Motor neuron (in vitro differentiated cells): ENCODE measurements at places on chromosomes 11 and 22. TPM values are rescaled to one million over a fixed set of nuclear protein-coding genes. Genes with fewer than 3 reads are reported as not detected.

GRCh38 chr11:62627713-62628112, 5.9 kb upstream of the B3GAT3 start:
- ATAC-seq, result no peak

GRCh38 chr11:87251560-87251959, 213.8 kb downstream of the TMEM135 start:
- no peak for ATAC-seq

DNA sequence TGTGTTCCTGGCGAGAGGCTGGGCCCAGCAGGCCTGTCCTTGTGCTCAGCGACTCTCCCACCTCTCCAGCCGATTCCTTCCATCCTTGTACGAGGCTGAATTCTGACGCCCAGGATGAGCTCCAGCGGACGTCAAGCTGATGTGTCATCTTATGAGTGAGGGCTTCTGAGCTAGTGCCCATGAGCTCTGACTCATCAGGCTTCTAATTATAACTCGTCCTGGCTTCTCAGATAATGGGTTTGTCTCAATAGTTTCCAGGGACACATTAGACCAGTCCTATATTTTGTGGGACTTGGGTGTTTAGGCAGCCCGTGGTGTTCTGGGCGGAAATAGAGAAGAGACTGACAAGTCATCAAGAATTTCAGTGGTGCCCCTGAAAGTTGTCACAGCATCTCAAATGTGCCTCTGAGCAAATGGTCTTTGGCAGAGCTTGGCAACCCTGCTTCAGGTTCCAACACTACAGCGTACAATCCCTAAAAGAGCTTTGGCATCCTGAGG, 108.2 kb upstream of the CD44 start:
- peak; percentile 100 for ATAC-seq

DNA sequence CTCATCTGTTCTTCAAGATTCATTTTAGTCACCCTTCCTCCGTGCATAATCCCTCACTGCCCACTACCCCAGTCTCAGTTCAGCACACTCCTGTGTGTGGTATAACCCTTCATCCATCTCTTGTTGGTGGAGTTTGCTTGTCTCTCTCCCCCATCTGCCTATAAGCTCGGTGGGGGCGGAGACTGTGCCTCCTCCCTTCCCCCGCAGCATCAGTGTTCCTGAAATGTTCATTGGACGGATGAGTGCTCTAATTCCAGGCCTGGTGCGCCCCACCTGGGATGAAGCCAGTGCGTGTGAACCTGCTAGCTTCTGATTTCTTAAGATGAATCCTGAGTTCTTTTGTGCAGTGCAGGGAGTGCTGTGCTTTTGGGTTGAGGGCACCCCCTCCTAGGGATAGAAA, 100.0 kb downstream of the GRIK4 start:
- no peak for ATAC-seq

Gene PHOX2A
- total RNA-seq, result 0.16 TPM in 1 of 2 replicates, not detected in the other

DNA sequence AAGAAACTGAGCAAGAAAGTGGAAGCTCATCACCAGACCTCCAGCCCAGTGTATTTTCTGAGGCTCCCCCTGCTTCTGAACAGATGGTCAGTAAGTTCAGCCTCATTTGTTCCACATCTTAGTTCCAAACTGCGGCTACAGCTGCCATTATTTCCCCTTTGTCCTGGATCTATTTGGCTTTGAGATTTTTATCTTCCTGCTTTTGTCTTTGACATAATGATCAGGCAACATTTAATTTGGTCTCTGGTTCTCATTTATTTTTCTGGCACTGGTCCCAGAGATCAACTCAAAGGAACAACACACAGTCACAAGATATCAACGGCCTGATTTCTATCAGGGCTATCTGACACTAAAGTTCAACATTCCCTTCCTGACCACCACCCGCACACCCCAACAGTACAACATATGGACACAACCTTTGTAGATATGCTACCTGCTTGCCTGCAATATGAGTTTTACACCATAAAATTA, 137.5 kb downstream of the FAM76B start:
- peak; percentile 23 for ATAC-seq

DNA sequence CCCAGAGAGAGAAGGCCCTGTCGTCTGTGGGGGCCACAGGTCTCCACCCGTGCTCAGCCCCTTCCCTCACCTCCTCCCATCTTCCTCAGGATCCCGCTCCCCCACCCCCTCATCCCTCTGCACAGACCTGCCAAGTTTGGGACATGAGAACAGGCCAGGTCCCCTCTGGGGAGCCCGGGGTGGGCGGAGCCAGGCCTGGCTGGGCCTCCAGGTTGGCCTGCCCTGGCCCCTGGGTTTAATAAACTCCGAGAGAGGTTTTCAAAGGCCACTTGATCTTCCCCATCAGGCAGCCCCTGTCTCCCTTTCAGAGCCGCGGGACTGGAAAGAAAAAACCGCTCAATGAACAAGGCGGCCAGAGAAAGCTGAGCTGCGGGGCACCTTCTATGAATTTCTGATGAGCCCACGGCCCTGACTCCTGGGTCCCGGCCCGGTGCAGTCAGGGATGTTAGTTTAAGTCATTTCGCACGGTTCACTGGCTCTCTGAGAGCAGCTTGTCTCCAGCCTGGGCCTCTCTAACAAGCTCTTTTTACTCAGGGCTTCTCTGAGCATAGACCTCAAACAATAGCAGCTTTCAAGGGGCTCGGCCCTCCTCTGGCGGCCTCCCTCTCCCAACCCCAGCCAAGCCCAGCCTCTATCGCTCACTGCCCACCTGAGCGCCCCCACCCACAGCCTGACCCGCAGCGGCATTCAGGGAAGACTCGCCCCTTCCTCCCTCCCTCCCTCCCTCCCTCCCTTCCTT, 64.8 kb downstream of the RPUSD4 start:
- no peak for ATAC-seq
